Vagina (tissue), 2 donors: ENCODE measurements at places on chromosomes 1 and 21.

- DNase-seq, result no peak
These were observed 300.3 kb upstream of the B3GALT2 start for GRCh38 chr1:193486671-193487229.

DNA sequence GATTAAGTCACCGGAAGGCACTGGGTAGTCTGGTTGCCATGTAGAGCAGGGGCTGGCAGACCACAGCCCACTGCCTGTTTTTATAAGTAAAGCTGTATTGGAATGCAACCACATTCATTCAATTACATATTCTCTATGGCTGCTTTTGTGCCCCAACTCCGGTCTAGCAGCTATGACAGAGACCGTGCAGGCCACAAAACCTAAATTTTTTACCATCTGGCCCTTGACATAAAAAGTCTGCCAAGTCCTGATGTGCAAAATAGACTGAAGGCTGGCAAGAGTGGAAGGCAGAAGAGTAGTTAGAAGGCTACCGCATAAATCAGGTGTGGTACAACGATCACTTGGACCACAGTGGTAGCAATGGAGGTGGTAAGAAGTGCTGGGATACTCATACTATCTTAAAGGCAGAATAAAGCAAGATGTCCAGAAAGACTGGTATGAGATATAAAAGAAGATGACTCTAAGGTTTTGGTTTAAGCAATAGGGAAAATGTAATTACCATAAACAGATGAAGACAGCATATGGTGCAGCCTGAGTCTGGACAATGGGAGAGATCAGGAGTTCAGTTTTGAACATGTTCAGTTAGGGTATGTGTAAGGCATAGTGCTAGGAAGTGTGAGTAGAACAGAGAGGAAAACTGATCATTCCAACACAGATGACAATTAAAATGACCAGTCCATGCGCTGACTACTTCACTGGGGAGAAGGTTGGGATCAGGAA lies 37.2 kb downstream of the EGLN1 start:
- DNase-seq, result no peak

DNA sequence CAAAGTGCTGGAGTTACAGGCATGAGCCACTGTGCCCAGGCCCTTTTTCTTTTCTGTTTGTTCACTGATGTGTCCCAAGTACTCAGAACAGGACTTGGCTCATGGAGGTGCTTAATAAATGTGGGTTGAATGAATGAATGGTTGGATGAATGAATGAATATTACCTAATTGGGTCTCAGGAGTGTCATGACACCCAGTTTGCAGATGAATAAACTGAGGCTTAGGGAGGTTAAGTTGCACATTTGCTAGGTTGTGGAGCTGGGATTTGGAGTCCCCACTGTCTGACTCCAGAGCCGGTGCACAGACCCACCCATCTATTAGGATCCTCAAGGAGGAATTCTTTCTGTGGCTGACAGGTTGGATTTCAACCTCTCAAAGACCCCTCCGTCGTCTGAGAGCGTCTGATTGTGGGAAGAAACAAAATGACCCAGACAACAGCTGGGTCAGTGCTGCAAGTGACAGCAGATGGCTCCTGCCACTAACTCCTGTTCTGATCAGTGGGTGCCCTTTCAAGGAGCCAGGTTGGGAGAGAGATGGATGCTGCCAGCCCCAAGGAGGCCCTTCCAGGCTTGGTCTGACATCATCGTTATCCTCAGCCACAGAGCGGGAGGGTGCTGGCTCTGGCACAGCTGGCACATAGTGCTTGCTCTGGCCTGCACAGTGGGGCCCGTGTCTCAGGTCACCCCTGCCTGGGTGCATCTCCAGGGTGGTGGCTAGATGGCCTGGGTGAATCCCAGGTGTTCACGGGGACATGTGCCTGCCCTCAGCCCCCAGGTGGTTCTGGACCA lies 24.2 kb downstream of the ARHGEF10L start:
- DNase-seq, result no peak

- DNase-seq, result no peak
These were observed 126.3 kb downstream of the HIVEP3 start for GRCh38 chr1:41792485-41792770.
